ENCODE measurements at places on chromosomes 1 and 21.

DNA sequence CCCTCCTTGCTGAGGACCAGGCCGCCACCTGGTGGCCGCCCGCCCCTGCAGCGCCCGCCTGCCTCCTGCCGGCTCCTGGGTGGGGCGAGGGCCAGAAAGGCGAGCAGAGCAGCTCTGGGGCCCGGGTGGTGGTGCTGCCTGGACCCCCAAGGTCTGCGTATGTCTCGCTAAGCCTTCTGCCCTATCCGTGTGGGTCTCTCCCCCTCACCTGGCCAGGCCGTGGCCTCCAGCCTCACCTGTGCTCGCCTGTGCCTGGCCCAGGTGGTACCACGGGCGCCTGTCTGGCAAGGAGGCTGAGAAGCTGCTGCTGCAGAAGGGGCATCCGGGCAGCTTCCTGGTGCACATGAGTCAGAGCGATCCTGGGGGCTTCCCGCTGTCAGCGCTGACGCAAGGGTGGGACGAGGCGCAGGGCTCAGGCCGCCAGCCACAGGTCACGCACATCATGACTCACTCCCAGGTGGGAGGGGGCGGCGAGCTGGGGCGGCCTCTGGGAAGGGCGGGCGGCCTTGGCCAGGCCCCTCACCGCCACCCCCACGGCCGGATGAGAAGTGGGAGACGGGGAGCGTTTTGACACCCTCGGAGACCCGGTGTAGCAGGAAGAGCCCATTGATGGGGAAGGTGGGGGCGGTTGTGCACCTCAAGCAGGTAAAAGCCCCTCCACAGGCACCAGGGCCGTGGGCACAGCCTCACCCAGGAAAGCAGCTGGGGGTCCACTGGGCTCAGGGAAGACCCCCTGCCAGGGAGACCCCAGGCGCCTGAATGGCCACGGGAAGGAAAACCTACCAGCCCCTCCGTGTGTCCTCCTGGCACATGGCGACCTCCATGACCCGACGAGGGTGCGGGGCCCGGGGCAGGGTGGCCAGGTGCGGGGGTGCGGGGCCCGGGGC lies 9.9 kb downstream of the RNF223 start:
- no peak for DNase-seq

GRCh38 chr1:183418696-183419095 lies 516 bp upstream of the NMNAT2 start:
- no peak for DNase-seq

DNA sequence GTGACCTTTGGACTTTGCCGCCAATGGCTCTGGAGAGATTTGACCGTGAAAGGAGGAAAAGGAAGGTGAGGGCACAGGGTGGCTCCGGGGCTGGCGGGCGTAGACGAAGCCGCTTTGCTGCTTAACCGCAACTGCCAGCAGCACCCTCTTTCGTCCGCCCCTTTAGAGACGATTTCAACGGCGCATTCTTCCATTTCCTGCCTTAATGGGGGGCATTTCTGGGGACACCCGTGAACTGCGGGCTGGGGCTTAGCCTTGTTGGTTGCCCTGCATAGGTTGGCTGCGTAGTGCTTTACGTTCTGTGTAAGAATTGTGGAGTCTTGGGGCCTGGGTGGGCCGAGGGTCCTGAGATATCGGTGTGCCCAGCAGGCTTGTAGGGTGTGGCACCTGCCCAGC lies 6.7 kb upstream of the NPHP4 start:
- DNase-seq: no peak

DNA sequence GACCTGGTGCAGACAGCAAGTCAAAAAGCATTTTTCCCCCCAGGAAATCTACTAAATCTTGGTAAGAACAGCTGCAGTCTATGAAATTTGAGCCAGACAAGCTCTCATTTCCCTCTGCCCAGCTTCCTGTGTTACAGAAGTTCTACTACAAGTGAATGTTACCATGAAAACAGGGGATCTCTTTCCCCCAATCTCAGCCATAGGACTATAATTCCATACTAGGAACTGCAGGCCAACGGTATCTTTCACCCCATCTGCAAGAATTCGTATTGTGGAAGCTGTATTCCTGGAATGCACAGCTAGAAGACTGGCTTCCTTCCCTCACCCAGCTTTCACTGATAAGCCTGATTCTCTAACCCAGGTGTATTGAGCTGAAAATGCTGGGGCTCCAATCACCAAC lies 1655.4 kb downstream of the BRINP3 start:
- no peak for DNase-seq

DNA sequence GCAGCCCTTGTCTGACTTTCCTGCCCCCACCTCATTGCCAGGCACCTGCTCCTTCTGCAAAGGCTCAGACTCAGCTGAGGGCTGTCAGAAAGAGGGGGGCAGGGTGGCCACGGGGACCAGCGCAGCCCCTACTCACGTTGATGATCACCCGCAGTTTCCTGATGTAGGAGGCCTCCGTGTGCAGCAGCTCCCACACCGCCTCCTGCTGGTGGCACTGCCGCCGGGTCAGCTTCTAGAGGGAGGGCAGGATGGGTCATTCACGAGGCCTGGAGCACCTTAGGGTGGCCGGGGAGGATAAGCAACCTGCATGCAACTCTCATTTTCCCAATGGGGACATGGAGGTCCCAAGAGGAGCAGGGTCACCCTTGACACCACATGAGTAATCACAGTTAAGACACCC lies 6.4 kb upstream of the TNFRSF25 start:
- DNase-seq: no peak

DNA sequence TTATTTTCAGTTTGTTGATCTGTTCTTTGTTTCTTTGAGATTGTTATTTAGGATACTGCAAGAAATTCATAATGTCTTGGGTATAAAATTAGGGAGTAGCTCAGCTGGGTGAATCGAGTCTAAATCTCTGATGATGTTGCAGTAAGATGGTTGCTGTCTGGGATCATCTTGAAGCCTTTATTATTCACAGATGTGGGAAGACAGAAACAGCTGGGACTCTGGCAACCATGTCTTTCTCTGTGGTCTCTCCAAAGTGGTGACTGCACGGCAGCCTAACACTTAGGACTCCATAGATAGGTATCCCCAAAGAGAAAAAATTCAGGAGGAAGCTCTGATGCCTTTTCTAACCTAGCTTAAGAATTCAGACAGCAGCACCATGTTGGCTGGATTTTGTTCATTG lies 52.7 kb downstream of the RAP1A start:
- no peak for DNase-seq

DNA sequence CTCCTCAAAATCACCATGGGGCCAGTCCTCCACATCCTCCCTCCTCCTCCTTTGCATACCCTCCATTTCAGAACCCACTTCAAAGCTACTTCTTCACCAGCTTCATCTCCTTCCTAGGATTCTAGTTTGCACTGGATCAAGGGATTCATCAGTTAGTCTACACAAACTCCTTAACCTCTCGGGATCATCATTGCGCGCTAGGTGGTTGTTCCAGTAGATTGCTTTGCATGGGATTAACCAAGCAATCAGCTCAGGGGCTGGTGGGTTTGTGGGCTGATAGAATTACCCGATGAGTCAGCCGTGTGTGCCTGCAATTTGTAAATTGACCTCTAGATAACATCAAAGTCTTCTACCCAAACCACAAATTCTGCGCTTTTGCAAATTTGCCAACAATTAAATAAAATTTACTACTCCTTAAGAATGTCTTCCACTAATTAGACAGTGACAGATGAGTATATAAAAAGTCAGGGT lies 7.7 kb downstream of the KANK4 start:
- DNase-seq: no peak
